ENCODE measurements at places on chromosomes 11 and 22.

GRCh38 chr11:71454470-71455113 lies 1.6 kb downstream of the NADSYN1 start:
- DNase-seq: no peak

DNA sequence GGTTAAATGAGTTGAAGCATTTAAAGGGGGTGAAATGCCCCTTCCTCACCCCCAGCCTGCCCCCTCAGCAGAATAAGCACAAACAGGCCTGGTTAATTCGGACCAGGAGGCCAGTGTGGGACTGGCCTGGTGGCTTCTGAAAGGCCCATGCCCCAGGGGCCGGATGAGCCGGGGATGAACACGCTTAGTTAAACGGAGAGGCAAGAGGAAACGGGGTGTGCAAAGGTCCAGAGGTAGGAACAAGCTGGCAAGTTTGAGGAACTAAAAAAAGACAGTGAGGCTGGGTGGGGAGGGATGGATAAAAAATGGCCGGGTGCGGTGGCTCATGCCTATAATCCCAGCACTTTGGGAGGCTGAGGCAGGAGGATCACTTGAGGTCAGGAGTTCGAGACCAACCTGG lies 11.5 kb downstream of the SCUBE1 start:
- no peak for DNase-seq

DNA sequence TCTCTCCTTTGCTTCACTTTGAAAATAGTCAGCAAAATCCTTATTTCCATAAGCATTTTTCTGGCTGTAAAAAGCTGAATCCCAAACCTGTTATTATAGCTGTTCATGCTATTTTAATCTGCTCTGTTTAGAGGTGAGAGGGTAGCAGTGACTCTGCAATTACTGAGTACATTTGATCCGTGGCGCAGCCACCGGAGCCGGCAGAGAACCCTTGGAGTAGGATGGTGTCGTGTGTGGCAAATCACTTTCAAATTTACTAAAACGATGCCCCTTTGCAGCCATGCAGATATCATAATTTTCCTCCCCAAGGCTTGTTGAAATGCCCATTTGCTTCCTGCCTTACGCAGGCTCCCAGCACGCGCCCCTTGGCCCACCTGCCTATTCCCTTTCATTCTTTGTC lies 69.6 kb downstream of the ZBTB16 start:
- no peak for DNase-seq

GRCh38 chr11:7523416-7524210 lies 9.8 kb downstream of the PPFIBP2 start:
- DNase-seq: no peak

GRCh38 chr22:44390613-44390970 lies 77.8 kb upstream of the SHISAL1 start:
- no peak for DNase-seq

DNA sequence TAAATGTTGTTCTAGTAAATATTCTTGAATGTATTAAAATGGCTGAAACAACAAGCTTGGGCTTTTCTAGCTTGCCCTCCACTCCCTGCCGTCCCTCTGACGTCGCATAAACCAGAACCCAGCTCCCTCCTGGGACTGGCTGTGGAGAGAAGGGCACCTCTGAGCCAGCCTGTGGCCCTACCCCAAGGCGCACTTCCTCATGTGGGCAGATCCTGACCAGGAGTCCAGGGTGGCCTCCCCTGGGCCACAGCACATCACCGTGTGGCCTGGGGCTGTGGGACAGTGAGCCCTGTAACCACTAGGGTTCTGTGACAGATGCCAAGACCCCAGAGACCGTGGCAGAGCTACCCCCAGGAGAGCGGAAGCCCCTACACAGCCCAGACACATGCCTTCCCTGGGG lies 10.2 kb upstream of the ADORA2A start:
- no peak for DNase-seq

DNA sequence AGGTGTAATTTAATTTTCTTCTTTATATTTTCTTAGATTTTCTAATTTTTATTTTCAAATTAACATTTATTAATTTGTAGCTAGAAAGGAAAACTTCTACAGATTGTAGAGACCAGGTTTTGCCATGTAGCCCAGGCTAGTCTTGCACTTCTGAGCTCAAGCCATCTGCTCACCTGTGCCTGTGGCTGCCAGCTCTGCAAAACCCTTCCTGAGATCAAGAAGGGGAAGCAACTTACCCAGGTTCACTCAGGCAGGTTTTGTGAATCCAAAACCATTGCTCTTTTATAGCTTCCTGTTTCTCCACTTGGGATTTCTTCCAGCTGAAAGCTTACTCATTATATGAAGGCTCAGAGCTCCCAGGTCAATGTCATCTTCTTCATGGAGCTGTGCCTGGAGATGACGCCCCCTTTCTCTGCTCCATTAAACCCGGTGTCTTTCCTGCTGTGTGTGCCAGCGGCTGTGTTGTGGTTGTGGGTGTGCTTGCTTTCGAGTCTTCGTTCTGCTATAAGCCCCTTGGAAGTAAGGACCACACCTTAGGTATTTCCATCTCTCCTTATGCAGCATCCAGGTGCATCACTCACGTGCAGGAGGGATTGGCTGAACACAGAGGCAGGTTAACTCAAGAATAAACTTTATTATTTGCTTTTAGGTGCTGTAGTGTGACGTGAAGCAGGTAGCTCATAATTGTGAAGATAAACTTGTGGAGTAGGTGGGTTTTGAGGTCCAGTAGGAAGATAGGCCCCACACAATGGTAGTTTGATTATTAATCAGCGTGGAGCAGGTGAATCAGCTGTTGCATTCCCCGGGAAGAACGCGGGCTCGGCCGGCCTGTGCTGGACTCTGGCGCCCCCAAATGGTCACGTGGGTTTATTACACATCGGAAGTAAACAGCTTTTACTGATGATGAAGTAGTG lies 42.2 kb upstream of the INCENP start:
- DNase-seq: no peak

DNA sequence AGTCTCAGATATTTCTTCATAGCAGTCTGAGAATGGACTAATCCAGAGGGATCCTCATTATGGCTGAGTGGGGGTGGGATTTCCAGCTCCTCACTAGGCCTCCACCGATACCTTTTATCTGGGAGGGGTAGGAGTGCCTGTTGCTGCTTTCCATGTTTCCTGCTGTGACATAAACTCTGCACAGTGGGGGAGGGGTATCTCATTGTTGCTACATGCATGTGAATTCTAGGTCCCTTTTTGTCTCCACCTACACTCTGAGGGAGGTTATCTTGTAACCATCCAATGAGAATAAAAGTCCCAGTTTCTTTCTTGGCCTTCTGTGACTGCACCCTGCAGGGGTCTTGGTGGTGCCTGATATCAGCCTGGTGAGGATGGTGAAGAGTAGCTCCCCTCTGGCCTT lies 60.5 kb downstream of the ADAMTS15 start:
- no peak for DNase-seq

DNA sequence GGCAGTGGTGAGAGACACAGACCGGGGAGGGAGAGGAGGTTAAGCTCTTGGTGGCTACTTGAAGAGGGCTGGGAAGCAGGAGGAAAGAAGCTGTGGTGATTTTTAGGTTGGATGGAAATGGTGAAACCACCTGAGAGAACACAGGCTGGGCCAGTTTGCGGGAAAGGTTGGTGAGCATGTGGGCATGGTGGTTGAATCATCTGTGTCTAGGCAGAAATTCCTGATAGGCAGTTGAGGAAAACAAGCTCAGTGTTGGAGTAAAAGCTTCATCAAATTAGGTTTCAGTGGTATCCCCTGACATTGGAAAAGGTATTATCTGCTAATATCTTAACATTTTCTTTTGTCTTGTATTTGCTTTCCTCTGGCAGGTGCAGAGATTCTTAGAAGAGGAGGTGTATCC lies 4.3 kb upstream of the SGSM3 start:
- no peak for DNase-seq
